ENCODE measurements at places on chromosomes 4 and X. TPM values are rescaled to one million over a fixed set of nuclear protein-coding genes. Genes with fewer than 3 reads are reported as not detected.

The EPHA5 gene
- total RNA-seq = not detected

The AFF2 gene
- total RNA-seq = 0.17 TPM

The NPY2R gene
- not detected for total RNA-seq

The COX7B2 gene
- total RNA-seq = not detected

The TMEM156 gene
- total RNA-seq = 10.4 TPM

The GLRA3 gene
- total RNA-seq = 0.12 TPM

Measured in Calu3 (cell line).